ENCODE measurements at places on chromosomes 2 and 18. TPM values are rescaled to one million over a fixed set of nuclear protein-coding genes. Genes with fewer than 3 reads are reported as not detected.

Gene ANKRD30B
- total RNA-seq: not detected

DNA sequence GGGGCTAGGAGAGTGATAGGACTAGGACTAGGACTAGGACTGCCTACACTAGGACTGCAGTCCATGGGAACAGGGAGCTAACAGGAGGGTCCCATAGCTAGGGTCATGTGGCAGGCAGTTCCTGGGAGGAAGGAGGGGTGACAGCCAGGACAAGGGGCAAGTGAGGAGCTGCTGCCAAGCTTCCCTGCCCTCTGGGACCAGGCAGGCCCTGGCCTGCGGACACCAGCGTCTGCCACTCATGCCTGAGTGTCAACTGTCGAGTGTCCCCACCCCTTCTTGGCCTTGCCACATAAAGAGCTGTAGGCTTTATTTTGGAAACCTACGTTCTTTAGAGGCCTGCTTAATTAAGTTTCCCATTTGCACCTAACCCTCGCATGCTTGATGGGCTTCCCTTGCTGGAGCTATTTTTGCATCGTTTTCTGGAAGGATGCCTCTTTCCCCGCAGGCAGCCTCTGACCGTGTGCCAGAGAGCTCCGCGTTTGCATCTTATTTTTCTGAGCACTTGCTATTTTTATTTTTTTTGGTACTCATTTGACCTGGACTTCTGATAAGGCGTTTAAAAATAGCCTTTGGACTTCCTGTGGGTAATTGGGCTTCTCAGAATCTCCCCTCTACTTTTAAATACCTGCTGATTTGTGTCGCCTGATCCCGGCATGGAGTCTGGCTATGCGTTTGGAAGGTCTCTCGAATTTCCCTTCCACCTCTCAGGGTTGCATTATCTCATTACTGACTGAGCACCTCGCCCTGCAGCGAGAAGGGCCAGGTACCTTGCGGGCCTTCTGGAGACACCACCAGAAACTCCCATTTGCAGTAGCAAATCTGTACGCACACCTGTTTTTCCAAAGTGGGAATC is 66.4 kb downstream of the SH3RF3 start:
- peak; percentile 11 for DNase-seq

Gene ERFE
- 1.5 TPM for total RNA-seq

- peak; percentile 27 for DNase-seq
These were observed 470 bp downstream of the KCNF1 start for GRCh38 chr2:10912076-10912731.

Data from cardiac muscle cell (in vitro differentiated cells and primary cell).